ENCODE measurements at places on chromosomes 4 and X.

DNA sequence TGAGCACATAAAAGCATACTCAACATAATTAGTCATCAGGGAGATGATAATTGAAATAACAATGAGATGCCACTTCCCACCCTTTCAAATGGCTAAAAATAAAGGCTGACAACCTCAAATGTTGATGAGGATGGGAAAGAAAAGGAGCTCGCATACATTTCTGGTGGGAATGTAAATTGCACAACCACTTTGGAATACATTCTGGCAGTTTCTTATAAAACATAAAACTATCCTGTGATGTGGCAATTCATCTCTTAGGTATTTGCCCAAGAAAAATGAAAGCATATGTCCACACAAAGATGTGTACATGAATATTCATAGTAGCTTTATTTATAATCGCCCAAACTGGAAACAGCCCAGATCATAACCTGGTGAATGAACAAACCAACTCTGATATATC, 687 bp upstream of the ZNF275 start:
- no peak for DNase-seq

GRCh38 chr4:52091801-52092200, 40.7 kb downstream of the SPATA18 start:
- no peak for DNase-seq

GRCh38 chr4:70783096-70783495, 56.6 kb downstream of the GRSF1 start:
- DNase-seq, result no peak

DNA sequence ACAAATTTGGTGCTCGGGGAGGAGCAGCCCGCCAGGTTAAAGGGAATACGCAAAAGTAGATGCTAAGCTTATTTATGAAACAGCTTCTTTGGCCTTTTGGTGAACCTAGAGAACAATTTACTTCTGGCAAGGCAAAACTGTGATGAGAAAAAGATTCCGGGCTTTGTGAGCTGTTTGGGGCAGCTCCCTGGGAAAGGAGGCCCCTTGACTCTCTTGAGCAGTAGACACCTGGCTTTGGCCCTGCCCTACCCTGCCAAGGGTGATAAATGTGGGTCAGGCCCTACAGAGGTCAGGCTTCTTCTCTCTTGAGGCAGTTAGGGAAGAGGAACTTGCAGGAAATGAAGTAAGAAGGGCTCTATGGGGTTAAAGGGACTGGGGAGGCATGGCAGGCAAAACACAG, 509.6 kb downstream of the MID1IP1 start:
- no peak for DNase-seq

DNA sequence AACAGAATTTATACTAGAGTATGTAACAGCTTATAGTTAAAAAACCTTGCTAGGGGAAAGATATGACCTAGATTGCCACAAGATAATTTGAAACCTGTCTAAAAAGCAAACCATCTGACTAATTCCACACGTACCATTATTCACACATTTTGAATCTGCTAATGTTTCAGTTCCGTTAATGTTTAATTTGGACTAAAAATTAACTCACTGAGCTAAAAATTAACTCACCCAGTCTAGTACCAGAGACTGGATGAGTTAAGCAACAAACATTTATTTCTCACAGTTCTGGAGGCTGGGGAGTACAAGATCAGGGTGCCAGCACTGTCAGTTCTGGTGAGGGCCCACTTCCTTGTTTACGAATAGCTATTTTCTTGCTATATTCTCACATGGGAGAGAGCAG, 231.5 kb upstream of the DIAPH2 start:
- no peak for DNase-seq

GRCh38 chrX:38770152-38770551, 31.1 kb upstream of the MID1IP1 start:
- no peak for DNase-seq

- DNase-seq, result no peak
Observed at GRCh38 chrX:23822397-23822796, 39.4 kb downstream of the SAT1 start.

- DNase-seq, result no peak
Observed at GRCh38 chrX:133913658-133914388, 71.6 kb downstream of the GPC3 start.

Measured in stimulated activated naive CD4-positive, alpha-beta T cell (primary cell).